Fibroblast of skin of scalp (primary cell): ENCODE measurements at places on chromosomes 1 and 21.
A peak's percentile ranks its signal among the peaks of the same experiment; 100 is the strongest.

- DNase-seq, result no peak
These were observed 130.7 kb upstream of the ZNF648 start for GRCh38 chr1:182192215-182192614.

- DNase-seq, result no peak
These were observed 41.2 kb upstream of the RAB4A start for GRCh38 chr1:229229721-229230139.

DNA sequence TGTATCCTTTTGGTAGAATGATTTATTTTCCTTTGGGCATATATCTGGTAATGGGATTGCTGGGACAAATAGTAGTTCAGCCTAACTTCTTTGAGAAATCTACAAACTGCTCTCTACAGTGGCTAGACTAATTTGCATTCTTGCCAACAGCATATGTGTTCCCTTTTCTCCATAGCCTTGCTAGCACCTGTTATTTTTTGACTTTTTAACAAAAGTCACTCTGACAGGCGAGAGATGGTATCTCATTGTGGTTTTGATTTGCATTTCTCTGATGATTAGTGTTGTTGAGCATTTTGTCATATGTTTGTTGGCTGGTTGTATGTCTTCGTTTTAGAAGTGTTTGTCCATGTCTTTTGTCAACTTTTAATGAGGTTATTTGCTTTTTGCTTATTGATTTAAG is 99.8 kb downstream of the UCK2 start:
- no peak for DNase-seq

DNA sequence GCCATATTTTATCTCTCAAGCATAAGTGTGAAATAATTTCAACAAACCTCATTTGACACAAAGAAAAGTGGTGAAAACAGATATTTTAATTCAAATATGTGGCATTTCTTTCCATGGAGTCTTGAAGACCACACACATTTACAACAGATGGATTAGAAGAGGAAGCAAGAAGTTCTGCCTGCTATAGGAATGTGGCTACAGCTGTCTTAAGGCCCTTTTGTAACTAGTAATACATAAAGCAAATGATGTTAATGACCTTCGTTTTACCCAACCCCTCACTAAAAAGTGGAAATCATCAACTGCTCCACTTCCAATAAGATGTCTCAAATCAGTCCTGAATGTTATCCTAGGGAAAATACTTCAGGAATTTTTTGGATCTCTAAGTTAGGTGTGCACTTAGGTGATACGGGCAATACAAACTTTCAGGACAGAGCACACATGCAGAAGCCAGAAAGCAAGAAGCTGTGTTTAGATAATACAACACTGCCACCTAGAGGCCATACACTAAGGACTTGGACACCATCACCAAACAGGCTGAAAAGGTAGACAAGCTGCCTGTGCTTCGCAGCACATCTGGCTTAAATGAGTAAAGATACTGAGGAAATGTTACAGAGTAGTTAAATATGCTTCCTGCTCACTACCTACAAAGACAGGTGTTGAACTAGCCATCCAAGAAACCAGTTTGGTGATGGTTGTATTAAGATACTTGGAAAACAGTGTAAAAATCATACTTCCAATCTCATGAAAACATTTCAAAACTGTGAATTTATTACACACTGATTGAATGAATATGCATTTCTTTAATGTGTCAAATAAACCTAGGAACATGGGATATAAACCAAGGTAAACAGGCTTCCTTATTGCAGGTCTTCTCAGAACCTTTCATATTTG is 24.4 kb downstream of the RRAGC start:
- DNase-seq, result peak; percentile 80

GRCh38 chr1:159168043-159168442 is 3.4 kb upstream of the CADM3 start:
- no peak for DNase-seq

GRCh38 chr1:11792106-11792505 is 13.7 kb downstream of the MTHFR start:
- no peak for DNase-seq

GRCh38 chr1:156508955-156509234 is 8.3 kb upstream of the MEF2D start:
- no peak for DNase-seq

GRCh38 chr1:10724511-10724910 is 71.9 kb downstream of the CASZ1 start:
- DNase-seq, result no peak

- no peak for DNase-seq
These were observed 192.2 kb downstream of the PLPP3 start for GRCh38 chr1:56387071-56387740.

DNA sequence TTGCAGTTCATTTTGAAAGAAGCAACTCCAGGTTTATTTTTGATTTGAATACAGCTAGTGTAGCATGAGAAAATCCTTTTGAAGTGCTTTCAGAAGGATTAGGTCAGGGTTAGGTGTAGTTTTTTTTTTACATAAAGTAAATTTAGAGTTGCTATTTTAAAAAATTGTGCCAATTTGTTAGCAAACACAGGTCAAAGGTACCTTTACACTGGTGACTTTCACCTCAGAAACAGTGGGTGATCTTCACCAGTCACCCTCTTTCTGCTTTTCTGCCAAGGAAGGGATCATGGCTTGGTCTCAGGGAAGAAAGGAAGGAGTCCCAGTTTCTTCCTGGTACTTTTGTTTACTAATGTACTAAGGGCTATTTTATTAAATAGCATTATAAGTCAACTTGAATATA is 111.5 kb downstream of the SDCCAG8 start:
- DNase-seq, result no peak

DNA sequence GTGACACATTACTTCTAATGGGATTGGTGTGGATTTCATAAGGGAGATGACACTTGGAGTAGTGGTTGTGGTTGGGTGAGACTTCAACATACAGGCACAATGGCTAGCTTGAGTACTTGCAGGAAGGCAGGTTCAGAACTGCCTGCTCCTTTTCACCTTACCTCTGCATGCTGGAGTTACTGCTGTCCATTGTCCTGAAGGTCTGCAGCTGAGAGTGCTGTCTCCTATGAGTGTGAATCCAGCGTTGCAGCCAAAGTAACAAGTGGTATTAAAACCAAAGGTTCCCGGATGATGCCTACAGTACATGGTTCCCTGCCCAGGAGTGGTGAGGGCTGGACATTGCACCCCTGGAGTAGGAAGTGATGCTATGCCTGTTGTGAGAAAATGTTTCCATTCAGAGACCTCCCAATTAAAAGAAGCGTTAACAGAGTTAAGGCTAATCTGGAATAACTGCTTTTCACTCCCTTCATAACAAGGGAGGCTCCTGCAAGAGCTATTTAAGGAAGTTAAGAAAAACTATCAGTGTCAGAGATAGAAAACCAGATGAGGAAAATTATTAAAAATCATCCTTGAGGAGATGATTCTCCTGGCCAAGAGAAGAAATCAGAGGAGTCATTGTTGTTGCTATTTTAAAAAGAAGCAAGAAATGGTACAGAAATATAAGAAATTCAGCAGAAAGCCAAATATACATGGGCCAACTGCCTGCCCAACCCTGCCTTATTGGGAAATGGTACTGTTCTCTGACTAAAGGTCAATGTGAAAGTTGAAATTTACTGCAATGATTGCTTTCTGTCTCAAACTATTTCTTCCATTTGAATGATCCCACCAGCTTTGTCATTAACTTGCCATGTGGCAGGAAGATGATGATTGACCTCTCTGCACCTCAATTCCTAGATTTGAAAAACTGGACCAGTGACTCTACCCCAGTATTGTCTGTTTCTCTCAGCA is 9.8 kb upstream of the F5 start:
- peak; percentile 21 for DNase-seq

DNA sequence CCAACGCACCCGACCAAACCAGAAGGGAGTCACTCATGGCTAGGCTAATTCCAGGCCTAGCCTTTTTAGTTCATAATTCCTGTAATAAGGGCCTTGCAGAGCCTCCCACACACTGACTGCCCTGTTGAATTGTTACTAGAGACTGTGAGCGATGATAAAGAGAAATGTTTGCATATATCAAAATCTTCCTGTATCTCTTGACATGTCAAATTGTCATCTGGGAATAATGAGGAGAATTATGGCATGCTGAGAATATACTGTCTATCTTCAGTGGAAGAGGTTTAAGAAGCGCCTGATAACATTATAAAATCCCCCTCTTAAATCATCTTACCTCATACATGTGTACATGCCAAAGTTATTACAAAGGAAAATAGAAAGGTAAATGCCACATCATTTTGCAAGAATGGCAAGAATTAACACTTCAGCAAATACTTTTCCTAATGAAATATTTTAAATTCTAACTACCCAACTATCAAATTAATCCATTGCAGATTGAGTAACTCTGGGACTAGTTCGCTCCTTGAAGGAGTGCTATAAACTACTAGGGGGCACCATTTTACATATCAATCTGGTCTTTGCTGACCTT is 144.1 kb downstream of the CENPF start:
- DNase-seq, result peak; percentile 20
